ENCODE measurements at places on chromosomes 1 and 21.

- peak; percentile 72 for DNase-seq
Measured at GRCh38 chr1:93304716-93305138, 41.0 kb upstream of the DR1 start.

DNA sequence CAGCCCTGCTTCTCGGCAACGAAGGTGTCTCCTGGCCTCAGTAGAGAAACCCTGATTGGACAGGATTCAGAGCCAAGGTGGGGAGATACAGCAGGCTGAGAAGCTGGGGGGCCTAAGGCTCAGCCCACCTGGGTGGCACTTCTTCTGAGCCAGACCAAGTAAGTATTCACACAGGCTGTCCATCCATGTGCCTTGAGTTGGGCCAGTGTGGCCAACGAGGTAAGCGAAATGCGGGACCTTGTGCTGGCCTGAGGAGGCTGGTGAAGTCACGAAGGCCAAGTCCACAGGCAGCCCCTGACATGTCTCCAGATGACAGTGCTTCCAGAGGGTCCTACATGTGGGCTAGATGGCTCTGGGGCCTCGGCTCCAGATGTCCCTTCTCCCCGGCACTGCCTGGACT, 91.4 kb downstream of the ITPKB start:
- DNase-seq, result no peak

GRCh38 chr1:175332515-175332914, 139.9 kb upstream of the KIAA0040 start:
- DNase-seq, result no peak

DNA sequence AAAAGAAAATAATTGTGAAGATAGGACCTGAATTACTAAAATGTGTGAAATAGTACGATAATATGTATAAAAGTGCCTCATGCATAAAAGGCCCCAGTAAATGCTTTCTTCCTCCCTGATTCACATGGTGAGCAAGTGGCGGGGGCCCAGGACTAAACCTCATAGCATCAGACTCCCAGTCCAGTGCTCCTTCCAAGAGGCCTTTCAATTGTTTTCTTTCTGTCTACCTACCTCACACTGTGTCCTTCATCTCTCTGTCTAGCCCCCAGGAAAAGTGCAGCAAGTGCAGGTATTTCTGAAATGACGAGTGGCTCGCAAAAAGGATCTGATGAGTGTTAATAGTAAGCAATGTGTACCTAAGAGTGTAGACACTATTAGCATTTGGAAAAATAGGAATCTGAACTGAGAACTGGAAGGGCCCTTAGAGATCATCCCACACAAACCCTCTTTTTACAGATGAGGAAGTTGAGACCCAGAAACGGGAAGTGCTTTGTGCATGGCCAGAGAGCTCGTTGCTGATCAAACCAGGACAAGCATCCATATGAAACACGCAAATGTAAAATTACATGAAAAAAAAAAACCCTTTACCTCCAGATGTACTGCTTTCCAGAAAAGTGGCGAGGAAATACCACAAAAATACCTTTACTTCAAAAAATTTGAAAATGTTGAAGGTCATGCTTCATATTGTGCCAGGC, 118.2 kb upstream of the HOOK1 start:
- DNase-seq, result no peak

DNA sequence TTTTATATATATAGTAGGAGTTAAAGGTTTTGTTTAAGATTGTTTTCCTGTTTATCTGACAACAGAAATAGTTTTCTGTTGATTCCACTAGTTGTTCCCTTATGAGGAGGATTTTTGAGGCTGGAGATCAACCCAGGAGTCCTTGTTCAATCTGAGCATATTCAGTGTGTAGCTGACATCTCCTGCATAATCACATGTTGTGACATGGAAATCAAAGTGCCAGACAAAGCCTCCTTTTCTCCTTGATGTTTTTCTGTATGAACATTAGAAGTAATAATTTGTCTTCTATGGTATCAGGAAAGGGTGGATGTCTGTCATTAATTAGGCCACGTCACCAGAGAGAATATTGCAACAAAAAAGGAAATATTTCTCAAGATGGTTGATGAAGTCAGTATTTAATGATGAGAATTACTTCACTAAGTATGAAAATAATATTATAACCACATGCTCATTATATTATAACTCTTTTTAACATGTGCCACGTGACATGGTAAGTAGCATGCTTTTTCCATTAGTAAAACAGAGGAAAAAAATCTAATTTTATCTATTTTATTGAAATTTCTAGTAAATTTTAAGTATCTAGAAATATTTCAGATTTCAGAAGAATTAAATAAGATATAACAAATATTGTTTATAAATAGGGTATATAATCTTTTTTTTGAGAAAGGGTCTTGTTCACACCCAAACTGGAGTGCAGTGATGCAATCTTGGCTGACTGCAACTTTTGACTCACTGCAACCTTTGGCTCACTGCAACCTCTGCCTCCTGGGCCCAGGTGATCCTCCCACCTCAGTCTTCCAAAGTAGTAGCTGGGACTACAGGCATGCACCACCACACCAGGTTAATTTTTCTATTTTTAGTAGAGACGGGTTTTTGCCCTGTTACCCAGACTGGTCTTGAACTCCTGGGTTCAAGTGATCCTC, 223.5 kb downstream of the HMCN1 start:
- DNase-seq, result peak; percentile 26

DNA sequence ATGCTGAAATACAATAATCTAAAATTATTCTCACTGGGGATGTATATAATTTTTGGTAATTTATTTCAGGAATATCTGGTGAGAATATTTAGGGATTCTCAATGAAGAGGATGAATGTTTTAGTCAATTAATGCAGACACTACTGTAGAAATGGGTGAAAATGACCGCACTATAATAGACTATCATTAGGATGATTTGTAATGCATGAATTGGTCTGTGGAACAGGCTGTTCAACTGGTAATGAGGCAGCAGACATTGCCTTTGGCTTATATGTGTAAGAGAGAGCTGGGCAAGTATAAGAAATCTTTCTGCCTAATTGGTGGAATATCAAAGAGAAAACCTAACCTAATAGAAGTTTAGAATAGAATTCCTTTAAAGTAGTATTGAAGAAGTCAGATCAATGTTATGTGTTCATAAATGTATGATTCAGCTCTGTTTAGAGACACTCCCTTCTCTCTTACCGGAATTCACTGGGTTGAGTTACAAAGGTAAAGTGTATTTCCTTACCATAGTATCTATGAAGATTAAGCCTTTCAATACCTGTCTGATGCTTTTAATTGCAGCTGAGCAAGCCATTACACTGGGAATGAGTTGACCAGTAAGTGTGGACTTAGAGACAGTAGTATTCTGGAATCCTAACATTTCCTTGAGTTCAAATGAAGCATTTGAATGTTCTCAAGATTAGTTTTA, 274.5 kb downstream of the S1PR1 start:
- DNase-seq, result no peak

DNA sequence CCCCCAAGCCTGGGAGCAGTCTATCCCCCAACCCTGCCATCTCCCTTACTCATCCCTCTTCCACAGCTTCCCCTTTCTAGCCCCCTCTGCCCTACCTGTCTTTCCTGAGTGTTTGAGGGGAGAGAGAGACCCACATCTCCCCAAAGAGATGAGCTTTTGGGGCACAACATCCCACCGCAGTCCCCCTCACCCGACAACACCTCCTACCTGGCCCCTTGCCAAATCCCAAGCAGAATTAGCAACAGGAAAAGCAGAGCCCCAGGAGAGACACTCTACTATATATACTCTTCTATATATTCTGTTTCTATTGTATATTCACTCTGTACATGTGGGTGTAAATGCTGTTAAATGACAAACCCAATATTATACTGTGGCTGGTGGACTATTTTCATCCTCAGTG, 9.9 kb upstream of the KCNC4 start:
- DNase-seq, result no peak

All from GM03348 (cell line).